Activated CD4-positive, alpha-beta T cell treated with anti-CD3 and anti-CD28 coated beads, Interleukin-2, amount 10 ng/mL, durations not matched to agents 7 days and 5 days (primary cell): ENCODE measurements at places on chromosomes 7 and 10. TPM values are rescaled to one million over a fixed set of nuclear protein-coding genes. Genes with fewer than 3 reads are reported as not detected.

Gene SYPL1
- 40.3 TPM for total RNA-seq

Gene EPO
- not detected for total RNA-seq

Gene SPDYE11
- not detected for total RNA-seq

Gene FAM237B
- total RNA-seq: not detected

Gene MBL2
- total RNA-seq: not detected

Gene AEBP1
- total RNA-seq: 4.8 TPM

Gene NKX2-3
- not detected for total RNA-seq

Gene HUS1
- total RNA-seq: 38.5 TPM

Gene ACTR3C
- 6.1 TPM for total RNA-seq

Gene TDRD1
- 0.04 TPM for total RNA-seq

Gene CALML3
- not detected for total RNA-seq

Gene FGF8
- not detected for total RNA-seq

Gene CDHR1
- not detected for total RNA-seq

Gene TAS2R4
- 1.1 TPM for total RNA-seq

Gene PRLHR
- not detected for total RNA-seq

Gene DENND2A
- not detected for total RNA-seq

Gene SSC4D
- 0.60 TPM for total RNA-seq

Gene PPP1R17
- total RNA-seq: not detected

Gene FAM25C
- not detected for total RNA-seq
